Upper lobe of right lung (tissue), 1 donor: ENCODE measurements at places on chromosomes 7 and 10. TPM values are rescaled to one million over a fixed set of nuclear protein-coding genes. Genes with fewer than 3 reads are reported as not detected.

The CRTAC1 gene
- total RNA-seq, result 128 TPM

The FXYD4 gene
- total RNA-seq, result 1.1 TPM

The PRF1 gene
- 32.3 TPM for total RNA-seq

The NPVF gene
- total RNA-seq, result not detected

The TAS2R60 gene
- not detected for total RNA-seq

The PLEKHA8 gene
- 11.3 TPM for total RNA-seq

The FFAR4 gene
- total RNA-seq, result 4.9 TPM

The CYP3A7 gene
- total RNA-seq, result 1.6 TPM

The CFTR gene
- total RNA-seq, result 28.0 TPM

The OR2A12 gene
- not detected for total RNA-seq

The NAT16 gene
- total RNA-seq, result not detected

The PLCE1 gene
- 14.3 TPM for total RNA-seq

- DNase-seq, result no peak
Measured at GRCh38 chr7:4561795-4562194, 120.3 kb upstream of the FOXK1 start.

- DNase-seq, result no peak
Measured at GRCh38 chr7:54629771-54630170, 87.6 kb downstream of the VSTM2A start.

DNA sequence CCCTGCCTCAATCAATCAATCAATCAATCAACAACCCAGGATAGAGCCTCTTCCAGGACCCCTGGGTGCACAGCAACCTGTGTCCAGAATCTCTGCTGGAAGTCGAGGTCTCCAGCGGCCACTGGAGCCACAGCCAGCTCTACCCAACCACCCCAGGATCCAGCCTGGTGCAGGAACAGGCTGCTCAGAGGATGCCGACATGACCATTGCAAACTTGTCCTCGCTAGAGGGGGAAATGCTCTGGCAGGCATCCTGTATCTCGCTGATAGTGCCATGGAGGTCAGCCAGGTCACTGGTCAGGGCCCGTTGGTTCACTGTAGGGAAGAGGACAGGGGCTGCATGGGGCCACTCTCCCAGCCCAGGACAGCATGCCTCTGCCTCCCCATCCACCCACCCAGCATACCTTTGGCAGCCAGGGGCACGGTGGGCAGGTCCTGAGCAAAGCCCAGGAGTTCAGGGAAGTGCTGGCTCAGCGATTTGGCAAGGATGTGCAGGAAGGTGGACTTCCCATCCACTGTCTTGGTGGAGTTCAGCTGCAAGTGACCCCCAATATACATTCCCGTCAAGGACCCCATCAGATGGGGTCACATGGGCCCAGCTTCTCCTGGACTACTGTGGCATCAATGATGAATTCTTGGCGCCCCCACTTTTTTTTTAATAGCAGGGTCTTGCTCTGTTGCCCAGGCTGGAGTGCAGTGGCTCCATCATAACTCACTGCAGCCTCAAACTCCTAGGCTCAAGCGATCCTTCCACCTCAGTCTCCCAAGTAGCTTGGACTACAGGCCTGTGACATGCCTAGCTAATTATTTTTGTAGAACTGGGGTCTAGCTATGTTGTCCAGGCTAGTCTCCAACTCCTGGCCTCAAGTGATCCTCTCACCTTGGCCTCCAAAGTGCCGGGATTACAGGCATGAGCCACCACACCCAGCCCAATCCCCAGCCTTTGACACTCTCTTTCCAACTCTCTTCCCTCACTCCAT lies 49.4 kb downstream of the GRID2IP start:
- no peak for DNase-seq

DNA sequence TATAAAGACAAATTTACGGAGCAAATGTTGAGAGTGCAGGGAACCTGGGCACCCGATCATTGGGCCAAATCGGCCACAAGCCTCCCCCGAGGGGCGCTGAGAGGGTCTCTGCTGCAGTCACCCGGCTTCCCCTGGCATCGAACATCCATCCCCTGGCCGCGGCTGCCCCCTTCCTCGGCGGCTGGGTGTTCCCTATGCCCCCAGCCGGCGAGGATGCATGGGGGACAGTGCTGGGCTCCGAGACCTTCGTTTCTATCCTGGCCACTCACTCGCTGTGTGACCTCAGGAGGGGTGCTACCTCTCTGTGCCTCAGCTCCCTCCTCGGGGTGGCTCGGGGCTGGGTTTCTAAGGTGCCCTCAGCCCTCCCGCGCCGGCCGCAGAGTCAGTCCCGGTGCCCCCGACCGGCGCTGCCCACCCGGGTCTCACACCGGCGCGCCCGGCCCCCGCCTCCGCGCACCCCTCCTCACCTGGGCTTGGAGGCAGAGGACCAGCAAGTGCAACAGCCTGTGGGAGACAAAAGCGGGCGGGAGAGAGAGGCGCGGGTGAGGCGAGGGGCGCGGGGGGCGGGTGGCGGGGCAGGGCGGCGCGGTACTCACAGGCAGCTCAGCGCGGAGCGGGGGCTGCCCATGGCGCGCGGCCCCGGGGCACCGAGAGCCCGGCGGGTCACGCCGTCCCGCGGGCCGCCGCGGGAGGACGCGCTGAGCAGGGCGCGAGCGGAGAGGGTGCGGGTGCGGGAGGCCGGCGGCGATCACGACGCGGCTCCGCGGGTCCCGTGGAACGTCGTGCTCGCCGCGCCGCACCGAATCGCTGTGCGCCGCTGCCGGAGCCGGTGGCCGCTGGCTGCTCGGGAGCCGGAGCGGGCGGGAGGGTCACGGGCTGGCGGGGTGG lies at the start of gene FGF8:
TSS of gene FGF8 (minus strand) at position 842 of the 888 bp plus-strand sequence. CDS start at position 628, 214 bp downstream.
- DNase-seq, result peak; percentile 51

DNA sequence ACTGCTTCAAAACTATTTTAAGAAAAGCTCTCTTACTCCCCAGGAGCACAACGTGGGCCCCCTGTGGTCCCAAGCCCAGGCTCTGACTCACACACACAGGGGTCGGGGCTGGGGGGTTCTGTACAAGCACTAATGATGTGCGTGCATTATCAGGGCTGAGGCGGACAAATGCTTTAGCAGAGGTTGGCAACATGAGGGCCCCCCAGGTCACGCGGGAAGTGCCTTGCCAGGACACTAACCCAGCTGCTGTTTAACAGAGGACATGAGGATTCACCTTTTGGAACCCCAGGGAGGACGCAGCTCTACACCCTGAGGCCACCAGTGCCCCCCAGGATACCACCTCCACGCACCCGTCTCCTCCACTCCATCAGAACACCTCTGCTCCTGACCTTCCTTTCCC lies 342.8 kb downstream of the DNAJB6 start:
- DNase-seq, result no peak

DNA sequence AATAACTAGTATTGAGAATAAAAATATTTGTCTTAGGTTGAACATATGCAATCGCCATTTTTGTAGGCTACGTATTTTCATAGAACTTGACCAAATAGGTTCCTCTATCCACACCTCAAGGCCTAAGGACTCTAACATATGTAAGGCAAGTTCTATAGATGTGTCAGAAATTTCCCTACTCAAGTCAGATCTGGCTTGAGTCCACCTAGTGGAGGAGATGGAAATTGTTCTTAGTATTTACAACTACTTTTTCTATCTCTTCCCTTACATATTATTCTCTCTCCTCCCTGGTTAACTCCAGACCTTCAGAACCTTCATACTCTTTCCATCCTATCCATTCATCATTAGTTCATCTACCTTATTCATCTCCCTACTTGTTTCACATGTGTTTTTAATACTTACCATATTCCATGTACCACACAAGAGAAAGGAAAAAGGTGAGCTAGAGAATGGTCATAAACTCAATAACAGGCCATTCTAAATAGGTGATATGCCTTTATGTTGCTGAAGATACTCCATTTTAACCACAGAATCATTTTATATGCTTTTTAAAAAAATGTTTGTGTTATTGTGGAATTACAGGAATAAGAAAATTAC lies 174.5 kb upstream of the HDAC9 start:
- no peak for DNase-seq

- DNase-seq, result no peak
Measured at GRCh38 chr10:118173296-118173695, 126.6 kb upstream of the RAB11FIP2 start.

DNA sequence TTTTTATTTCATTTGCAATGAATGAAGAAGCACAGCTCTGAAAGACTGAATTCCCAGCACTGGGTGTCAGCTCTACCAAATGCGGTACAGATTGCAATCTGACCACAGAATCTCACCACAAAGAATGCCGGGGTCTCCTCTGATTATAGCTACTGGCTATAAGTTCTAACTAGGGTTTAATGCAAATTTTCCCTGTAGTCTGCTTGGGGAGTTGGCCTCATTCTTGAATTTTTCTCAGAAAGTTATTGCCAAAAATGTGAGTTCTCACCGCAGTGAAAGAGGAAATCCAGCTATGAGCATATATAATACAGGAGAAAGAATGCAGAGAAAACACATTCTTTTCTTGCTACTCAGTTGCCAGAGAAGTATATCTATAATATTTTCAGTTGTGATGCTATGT lies 1255.7 kb upstream of the LRRTM3 start:
- DNase-seq, result no peak

- no peak for DNase-seq
Measured at GRCh38 chr10:117967149-117967650, 79.5 kb downstream of the RAB11FIP2 start.

GRCh38 chr7:18558503-18558902 lies 63.0 kb downstream of the HDAC9 start:
- no peak for DNase-seq

GRCh38 chr7:123718773-123719172 lies 30.0 kb downstream of the WASL start:
- no peak for DNase-seq

- no peak for DNase-seq
Measured at GRCh38 chr10:131983780-131984179, 2.1 kb upstream of the BNIP3 start.

DNA sequence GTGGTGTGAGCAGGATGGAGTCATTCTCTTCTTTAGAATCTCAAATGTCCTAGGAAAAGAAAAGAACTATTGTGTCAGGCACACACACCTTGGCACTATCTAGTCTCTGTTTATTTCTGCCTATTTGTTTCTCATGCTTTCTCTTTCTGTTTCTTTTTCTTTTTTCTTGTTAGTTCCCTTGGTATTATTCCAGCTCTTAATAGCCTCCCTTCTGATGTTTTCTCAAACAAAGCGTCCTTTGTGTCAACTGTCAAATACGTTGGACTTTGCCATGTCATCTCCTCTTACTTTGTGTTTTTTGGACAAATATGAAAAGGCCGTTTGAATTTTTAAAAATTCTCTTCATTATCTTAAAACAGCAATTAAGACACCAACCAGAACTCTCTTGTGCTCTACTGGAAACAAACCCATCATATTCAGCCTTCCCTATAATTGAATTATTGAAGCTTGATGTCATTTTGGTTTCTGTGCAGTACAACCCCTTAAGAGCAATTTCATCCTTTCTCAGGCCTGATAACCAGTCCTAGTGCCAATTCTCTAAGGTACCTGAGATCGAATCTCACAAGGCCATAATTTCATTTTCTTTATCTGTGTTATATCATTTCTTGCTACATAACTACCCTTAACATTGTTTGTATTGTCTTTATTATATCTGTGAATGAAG lies 497.8 kb upstream of the NRP1 start:
- DNase-seq, result no peak

DNA sequence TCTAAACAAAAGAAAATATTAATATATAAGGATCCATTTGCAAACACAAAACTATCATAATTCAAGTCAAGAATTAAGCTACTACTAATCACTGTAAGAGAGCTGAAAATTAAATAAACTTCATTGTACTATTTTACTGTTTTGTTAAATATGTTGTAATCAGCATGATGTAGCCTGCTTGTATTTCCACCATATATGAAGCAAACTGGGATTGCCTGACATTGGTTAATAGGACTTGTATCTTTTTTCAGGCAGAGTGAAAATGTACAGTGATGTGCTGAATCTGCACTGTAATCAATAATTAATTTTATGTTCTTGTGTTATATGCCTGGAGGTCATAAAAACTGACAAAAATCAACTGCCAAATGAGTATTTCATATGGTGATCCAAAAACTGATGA lies 25.4 kb downstream of the TRDMT1 start:
- no peak for DNase-seq

GRCh38 chr10:78351809-78352208 lies 318.1 kb downstream of the RPS24 start:
- peak; percentile 7 for DNase-seq

GRCh38 chr10:103685880-103686669 lies 169.3 kb downstream of the SH3PXD2A start:
- peak; percentile 86 for DNase-seq

DNA sequence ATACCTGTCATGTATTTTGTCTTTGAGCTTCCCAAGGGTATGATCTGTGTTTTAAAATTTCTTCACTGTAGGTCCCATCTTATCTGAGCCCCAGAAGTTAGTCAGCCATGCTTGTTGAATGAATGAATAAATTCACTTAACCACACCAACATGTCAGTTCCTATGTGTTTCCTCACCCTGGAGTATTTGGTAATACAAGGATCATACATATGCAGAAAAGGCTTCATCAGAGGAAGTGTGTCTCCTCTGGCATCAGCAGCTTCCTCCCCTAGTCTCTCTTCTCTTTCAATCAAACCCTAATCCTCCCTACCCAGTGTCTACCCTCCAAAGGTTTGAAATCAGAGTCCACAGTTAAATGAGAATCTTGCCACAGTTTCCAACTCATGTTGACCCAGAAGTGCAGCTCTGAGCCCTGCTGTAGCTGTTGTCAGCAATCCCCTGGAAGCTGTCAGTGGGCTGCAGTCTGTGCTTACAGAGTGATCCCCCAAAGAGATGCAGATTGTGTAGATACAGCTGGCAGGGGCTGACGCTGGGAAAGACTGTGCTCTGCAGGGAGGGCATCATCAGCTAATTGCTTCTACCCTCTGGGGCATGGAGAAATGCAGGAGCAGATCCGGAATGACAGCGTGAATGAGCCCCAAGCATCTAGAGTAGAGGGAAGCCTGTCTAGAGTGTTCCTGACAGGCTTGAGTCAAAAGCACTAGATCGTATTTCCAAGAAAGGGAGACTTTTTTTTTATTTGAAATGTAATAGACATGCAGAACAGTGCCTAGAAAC lies 105.0 kb upstream of the WDR11 start:
- DNase-seq, result no peak

DNA sequence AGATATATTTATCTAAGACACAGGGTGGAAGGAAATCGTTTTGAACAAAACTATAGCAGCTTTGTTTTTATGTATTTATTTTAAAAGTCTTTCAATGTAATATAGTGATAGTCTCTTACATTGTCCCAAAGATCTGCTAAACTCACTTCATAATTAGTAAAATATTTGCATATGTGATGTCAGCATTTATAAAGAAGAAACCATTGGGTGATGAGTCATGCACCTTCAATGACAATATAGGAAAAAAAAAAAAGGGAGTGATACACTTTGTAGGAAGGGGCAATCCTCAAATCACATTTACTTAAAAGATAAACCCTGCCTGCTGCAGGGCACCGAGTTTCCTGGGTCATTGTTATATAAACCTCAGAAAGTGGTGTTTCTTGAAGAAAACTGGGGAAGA lies 112.4 kb upstream of the SEMA3C start:
- no peak for DNase-seq

- DNase-seq, result no peak
Measured at GRCh38 chr7:50310956-50311355, 6.4 kb downstream of the IKZF1 start.

DNA sequence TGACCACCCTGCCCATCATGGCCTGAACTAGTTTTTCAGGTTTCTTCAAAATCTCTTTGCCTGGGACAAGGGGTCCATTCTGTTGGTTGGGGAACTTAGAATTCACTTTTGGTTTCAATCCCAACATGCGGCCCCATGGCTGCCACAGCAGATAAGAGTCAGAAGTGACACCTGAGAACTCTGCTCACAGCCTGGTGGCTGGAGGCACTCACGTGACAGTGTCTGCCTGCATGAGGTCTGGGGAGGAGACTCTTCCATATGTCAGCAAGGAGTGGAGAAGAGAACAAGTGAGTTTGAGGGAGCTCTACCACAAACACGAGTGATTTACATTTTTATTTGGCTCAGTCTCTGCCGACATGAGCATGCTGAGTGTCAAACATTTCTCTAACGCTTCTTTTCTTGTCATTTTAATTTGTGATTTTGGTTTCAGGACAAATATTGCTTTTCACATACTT lies 370.4 kb downstream of the TNS3 start:
- no peak for DNase-seq
